ENCODE measurements at places on chromosomes 11 and 22. TPM values are rescaled to one million over a fixed set of nuclear protein-coding genes. Genes with fewer than 3 reads are reported as not detected.

Gene SCGB1C1
- not detected for total RNA-seq

Gene OR4X1
- total RNA-seq, result not detected

Gene CCDC89
- total RNA-seq, result 0.97 TPM

Gene ZBTB16
- total RNA-seq, result 64.8 TPM

Gene RASSF10
- total RNA-seq, result 0.22 TPM

Gene HBB
- total RNA-seq, result 121 TPM

Gene RIMBP3C
- not detected for total RNA-seq

Gene ANO3
- total RNA-seq, result 0.05 TPM

Gene OR52I1
- total RNA-seq, result not detected

Gene TSKU
- 17.2 TPM for total RNA-seq

GRCh38 chr11:91248199-91248807, 976.3 kb upstream of the FAT3 start:
- no peak for DNase-seq

DNA sequence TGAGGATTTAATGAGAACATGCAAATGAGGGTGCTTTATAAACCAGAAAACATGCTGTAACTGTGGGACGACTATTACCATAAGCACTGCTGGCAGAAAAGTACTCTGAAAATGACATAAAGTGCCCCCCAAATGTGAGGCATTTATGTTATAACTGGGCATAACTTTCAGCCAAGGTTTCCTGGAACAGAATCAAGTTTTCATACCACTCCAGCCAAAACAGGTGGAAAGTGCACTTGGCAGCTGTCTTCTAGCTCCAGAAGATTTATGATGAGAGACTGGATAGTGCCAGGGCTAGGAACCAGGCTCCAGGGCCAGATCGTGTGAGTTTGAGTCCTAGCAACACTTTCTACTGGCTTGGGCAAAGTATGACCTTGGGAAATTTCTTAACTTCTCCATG, 339.2 kb downstream of the TENM4 start:
- DNase-seq, result no peak

GRCh38 chr22:37203354-37204044, 8.8 kb downstream of the SSTR3 start:
- no peak for DNase-seq

- DNase-seq, result no peak
Measured at GRCh38 chr22:42188808-42189447, 58.3 kb upstream of the CYP2D6 start.

- DNase-seq, result no peak
Measured at GRCh38 chr11:12695873-12696272, 21.7 kb downstream of the TEAD1 start.

GRCh38 chr11:12113294-12113693, 2.9 kb downstream of the MICAL2 start:
- DNase-seq, result no peak

DNA sequence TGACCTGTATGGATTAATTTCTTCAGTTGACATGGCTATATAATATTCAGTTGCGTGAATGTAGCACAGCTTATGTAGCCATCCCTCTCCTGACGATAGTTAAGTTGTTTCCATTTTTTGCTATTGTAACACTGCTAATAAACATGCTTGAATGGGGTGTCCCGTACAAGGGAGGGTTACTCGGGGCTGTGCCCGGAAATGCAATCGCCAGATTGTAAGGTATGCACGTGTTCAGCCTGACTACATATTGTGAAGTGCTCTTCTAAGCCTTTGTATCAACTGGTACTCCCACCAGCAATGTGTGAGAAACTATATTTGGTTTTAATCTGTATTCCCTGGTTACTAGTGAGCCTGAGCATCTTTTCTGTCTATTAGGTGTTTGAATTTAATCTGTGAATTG, 16.1 kb downstream of the ST3GAL4 start:
- no peak for DNase-seq

GRCh38 chr22:17339095-17339693, 30.1 kb upstream of the CECR2 start:
- DNase-seq, result no peak

- no peak for DNase-seq
Measured at GRCh38 chr11:119573858-119574257, 150.9 kb upstream of the THY1 start.

- no peak for DNase-seq
Measured at GRCh38 chr11:21630934-21631478, 561.9 kb upstream of the ANO5 start.

DNA sequence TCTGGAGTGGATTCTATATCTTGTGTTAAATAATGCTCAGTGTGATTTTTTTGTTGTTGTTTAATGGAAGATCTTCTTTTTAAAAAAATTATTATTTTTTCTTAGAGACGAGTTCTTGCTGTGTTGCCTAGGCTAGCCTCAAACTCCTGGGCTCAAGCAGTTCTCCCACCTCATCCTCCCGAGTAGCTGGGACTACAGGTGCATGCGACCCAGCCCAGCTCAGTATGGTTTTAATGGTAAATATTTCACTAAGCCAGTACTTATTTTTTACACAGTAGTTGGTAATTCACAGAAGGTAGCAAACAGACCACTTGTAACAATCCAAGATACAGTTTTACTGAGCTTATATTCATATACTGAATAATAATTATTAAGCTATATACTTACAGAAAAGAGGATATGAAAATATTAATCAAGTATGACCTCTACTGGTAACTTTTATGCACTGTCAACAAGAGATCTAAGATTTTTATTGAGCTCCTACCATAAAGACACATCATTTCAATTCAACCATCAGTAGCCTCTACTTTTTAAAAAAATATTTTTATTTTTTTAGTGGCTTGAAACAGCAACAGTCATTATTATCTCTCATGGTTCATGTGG, 6.1 kb upstream of the CD59 start:
- DNase-seq, result no peak

GRCh38 chr11:70532731-70533130, 134.4 kb downstream of the CTTN start:
- peak; percentile 8 for DNase-seq

DNA sequence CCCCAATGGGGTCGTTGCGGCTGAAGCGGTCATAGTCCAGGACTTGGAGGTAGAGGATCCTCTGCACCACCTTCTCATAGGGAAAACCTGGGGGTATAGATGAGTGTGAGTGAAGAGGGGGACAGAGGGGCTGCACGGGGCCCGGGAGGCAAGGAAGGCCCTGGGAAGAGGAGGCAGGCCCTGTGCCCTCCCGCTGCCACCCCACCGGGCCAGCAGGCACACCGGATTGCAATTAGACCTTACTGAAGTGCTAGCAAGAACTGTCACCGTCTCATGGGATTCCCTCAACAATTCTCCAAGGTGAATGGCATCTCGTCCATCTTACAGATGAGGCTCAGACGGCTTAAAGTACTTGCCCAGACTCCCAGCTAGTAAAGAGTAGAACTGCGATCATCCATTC, 15.9 kb downstream of the LRRC10B start:
- no peak for DNase-seq

- no peak for DNase-seq
Measured at GRCh38 chr11:76303399-76303798, 77.5 kb downstream of the THAP12 start.

- DNase-seq, result no peak
Measured at GRCh38 chr11:18657673-18658072, 23.5 kb upstream of the SPTY2D1 start.

- no peak for DNase-seq
Measured at GRCh38 chr11:69817265-69818230, 1.7 kb downstream of the FGF3 start.

DNA sequence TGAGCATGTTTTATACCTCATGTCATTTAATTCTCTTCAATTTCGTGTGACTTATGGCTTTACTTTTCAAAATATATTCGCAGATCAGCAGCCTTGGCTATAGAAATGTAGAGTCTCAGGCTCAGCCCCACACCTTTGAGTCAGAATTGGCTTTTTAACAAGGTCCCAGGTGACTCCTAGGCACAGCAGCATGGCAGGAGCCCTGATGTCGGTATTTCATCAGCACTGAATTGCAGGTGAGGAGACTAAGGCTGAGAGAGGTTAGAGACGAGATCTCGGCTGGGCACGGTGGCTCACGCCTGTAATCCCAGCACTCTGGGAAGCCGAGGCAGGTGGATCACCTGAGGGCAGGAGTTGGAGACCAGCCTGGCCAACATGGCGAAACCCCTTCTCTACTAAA, 196.9 kb upstream of the SEZ6L start:
- DNase-seq, result no peak

DNA sequence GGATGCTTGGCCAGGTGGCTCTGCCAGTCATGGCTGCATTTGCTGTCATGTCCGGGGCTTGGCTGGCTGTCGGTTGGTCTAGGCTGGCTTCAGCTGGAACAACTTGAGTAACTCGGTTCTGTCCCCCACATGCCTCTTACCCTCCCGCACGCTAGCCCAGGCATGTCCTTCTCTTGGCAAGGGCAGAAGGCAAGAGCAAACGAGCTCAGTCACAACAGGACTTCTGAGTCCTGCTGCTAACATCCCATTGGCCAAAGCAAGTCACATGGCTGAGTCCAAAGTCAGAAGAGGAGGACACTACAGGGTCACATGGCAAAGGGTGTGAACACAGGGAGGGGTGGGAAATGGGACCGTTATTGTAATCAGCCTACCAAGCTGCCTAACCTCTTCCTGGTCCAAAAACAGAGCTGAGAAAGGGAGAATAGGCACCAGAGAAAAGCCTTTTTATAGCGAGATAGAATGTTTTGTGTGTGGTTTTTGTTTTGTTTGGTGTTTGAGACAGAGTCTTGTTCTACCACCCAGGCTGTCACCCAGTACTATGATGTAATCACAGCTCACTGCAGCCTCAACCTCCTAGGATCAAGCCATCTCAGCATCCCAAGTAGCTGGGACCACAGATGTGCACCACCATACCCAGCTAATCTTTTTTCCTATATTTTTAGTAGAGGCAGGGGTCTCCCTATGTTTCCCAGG, 81.9 kb downstream of the MN1 start:
- no peak for DNase-seq

DNA sequence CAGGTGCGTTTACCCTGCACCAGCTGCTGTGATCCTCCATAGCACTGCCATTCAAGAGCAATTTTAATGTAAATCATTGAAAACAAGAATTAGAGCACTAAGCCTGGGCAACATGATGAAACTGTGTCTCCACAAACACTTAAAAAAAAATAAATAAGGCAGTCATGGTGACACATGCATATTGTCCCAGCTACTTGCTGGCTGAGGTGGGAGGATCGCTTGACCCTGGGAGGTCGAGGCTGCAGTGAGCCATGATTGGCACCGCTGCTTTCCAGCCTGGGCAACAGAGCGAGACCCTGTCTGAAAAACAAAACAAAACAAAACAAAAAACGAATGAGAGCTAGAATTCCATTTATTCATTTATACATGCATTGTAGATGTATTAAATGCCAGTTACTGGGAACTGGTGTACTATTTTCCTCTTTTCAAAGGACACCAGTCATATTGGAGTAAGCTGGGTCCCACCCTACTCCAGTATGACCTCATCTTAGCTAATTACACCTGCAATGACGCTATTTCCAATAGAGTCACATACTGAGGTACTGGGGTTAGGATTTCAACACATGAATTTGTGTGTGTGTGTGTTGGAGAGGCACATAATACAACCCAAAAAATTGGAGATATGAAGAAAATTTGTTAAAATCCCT, 101.9 kb downstream of the MICAL2 start:
- no peak for DNase-seq

DNA sequence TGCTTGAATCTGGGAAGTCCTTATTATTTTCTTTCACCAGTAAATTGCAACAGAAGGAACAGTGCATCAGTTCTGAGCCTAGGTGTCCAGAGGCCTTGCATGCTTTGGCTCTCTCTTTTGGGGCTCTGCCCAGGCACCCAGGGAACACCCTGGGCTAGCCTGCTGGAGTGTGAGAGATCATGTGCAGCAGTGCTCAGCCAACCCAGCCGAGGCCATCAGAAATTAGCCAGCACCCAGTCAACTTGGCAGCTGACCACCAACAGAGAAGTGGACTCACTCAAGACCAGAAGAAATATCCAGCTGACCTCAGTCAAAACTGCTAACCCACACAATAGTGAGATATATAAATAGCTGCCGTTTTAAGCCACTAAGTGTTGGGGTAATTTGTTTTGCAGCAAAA, 11.2 kb upstream of the P4HA3 start:
- DNase-seq, result peak; percentile 87

DNA sequence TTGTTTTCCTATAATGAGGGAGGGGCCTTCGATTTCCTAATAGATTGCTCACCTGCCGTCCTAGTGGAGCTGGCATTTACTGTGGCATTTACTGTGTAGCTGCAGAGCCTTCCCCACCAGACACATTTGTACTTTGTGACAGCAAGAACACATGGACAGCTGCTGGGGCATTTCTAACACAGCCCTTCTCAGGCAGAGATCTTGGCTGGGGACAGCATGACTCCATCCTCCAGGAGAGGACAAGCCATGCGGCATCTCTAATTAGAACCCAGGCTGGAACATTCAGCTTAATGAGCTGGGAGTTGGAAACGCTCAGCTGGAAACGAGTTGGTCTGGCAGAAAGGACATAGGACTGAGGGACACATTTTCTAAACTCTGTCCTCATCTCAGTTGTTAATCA, 887.5 kb downstream of the NTM start:
- DNase-seq, result no peak

- no peak for DNase-seq
Measured at GRCh38 chr11:122345586-122345985, 229.6 kb upstream of the BLID start.

- DNase-seq, result no peak
Measured at GRCh38 chr22:40041366-40042137, 46.8 kb downstream of the FAM83F start.

GRCh38 chr11:88569342-88569741, 231.8 kb upstream of the CTSC start:
- DNase-seq, result no peak

- no peak for DNase-seq
Measured at GRCh38 chr11:76269661-76270261, 63.5 kb upstream of the WNT11 start.

DNA sequence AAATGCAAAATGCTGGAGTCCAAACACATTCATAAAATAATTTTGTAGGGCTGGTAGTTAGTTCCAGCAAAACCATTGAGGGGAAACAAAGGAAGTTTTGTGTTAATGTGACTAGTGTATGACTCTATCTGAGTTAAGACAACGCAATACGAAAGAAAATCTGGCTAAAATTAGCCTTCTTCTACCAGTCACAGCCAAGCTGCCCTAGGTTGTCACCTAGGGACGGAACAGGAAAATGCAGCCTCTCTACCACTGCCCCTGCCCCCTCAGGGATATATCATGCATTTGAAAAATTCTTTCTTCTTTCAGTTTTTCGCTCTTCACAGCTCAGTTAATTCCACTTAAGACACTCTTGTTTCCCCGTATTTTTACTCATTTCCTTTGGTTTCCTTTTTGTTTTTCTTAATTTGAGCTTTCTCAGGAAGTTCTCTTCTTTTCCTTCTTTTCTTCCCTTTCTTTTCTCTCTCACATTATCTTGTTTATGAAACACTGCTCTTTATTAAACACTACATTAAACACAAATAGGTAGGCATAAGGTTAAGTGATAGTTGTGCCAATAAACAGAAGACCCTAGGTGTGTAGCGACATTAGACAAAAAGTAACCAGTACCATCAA, 30.6 kb downstream of the KIRREL3 start:
- no peak for DNase-seq

DNA sequence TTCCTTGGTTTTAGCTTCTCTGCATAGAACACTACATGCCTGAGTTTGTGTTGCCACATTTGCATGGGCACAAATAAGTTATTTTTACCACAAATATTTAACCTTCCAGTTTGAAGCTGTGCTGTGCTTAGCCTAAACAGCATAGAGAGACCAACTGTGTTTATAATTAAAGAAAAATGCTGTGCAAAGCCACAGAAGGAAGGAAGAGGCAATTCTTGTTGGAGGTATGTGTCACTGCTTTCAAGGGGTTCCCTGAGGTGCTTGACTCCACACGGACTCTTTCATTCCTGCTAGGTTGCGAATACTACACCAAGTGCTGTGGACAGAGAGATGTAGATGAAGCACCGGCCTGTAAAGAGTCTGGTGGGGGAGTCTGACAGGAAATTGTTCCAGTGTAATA, 47.6 kb upstream of the OLFML1 start:
- no peak for DNase-seq

Data from Right ventricle myocardium superior (tissue), 1 donor.